ENCODE measurements at places on chromosomes 1 and 21. TPM values are rescaled to one million over a fixed set of nuclear protein-coding genes. Genes with fewer than 3 reads are reported as not detected.

DNA sequence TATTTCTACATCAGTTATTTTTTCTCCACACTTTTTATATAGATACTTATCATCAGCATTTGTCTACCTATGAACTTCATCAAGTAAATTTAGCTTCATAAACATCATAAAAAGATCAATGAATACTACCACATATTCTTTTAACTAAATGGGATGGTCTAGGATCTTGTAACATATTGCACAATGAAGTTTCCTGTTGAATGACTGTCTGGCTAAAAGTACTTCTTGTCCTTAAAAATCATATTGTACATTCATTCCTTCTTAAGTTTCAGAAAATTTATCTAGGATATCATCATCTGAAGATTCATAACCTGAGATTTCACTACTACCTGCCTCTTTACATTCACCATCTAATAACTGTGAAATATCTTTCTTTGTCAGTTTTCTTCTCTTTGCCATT, 69.0 kb downstream of the MAGI3 start:
- DNase-seq = no peak

- no peak for DNase-seq
Measured at GRCh38 chr21:33940164-33940880, 24.7 kb upstream of the ATP5PO start.

DNA sequence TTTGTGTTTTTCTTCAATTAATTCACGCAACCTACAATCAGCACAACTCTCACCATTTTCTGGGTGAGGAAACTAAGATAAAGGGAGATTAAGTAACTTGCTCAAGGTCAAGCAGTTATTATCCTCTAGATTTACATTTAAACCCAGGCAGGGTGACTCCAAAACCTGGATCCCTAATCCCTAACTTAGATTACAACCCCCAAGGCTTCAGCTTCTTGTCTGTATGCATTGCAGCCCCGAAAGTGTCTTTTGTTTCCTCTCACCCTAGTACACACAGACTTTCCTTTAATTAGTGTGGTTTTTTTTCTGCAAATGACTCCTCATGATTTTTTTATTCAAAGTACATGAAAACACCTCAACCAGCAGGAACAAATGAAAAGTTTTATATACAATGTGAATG, 748.6 kb upstream of the ADGRL2 start:
- no peak for DNase-seq

GRCh38 chr21:18274370-18274769, 29.7 kb downstream of the CHODL start:
- DNase-seq = no peak

DNA sequence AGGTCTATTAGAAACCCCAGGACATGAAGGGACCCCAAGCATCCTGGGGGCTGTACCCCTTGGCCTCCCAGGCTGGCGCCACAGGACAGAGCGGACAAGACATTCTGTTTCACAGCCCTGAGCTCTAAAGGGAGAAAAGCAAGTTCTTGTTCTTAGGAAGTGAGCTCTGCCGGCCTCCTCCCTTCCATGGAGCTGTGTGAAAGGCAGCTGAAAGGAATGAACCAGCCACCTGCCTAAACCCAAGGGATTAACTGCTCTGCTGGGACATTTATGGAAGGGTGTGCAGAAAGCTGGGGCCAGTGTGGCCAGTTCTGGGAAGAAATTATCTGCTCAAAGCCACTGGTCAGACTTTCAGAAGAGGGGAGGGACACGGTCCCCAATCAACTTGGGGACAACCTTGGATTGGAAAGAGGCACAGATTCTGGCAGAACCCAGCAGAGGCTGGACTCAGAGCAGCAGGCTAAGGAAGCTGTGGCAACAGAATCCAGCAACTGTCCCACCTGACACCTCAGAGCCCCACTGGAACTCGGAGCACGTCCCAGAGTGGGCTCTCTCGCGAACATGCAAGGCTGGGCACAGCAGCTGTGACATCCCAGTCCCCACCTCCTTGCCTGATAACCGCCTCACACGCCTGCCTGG, 2.1 kb downstream of the KLHL21 start:
- DNase-seq = no peak

DNA sequence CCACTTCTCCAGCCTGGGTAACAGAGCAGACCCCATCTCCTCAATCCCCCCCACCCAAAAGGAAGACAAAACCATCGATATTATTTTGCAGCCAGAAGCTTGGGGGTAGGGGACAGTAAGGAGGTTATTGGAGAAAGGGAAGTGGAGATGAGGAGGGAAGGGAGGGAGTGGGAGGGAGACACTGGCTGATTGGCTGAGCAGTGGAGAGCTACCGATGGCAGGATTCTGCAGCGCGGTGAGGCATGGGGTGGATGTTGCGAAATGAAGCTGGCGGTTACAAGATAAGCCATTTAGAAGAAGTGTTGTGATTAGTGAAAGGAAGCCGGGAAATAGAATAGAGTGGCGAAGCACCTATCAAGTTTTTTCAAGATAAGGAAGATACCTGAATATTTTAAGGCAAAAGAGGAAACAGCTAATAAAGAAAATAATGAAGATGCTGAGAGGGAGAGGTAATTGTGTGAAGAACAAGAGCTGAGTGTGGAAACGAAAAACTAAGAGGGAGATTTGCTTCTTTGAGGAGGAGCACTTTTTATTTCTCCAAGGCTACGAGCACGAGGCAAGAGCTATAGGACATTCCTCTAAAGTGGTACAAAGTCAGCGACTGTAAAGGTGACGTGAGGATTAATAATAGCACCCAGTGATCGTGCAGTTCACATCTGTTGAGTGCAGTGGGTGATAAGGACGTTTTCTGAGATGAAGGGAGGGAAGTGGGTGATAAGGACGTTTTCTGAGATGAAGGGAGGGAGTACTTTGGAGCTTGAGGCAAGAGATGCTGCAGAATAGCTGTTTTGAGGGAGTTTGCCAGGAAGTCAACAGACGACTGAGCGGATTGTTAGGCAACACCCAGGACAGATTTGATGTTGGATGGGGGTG, 103.2 kb upstream of the KIF26B start:
- DNase-seq = no peak

DNA sequence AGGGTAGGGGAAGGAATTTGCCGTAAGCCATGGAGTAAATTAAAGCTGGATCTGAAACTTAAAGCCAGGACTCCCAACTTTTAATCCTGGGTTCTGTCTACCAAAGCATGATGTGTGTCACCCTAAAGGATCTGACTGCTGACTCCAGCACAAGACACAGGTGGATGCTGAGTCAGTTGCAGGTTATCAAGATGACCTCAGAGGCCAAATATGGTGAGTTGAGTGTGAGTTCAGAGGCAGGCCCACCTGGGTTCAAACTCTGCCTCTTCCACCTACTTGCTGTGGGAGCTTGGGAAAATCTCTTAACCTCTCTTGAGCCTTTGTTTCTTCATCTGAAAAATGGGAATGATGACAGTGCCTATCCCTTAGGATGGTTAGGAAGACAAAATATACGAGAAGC, 16.7 kb upstream of the LDLRAP1 start:
- no peak for DNase-seq

GRCh38 chr1:204836856-204837255, 33.8 kb upstream of the NFASC start:
- DNase-seq = no peak

Gene RHBG
- not detected for total RNA-seq

Gene RNF186
- not detected for total RNA-seq

All from activated CD4-positive, alpha-beta T cell treated with anti-CD3 and anti-CD28 coated beads, Interleukin-2, amount 10 ng/mL, durations not matched to agents 7 days and 5 days (primary cell).